ENCODE measurements at places on chromosomes 11 and 22.

- DNase-seq = no peak
These were observed 1396.7 kb downstream of the BRD1 start for GRCh38 chr22:48431014-48431413.

DNA sequence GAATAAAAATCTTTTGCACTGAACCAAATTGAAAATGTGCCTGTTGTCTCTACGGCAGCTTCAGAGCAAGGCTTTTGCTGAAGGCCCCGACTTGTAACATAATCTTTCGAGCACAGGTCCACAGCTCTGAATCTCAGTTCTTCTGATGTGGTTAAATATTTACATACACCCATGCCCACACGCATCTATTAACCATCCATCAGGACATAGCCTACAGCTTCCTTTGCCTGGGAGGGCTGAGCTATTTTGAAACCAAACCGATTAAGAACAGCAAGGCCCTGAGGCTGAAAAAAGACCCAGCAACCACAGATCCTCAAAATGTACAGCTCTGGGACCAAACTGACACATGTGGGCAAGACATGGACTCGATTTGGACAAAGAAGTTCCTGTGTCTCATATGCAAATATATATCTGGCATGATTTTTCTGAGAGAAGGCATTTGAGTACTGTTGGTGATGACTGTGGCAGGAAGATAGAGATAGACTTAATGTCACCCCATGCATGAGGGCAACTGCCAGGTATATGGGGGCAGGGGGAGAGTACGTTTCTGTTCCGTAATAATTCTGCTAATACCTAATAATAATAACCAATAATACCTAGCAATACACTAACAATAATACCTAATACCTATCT, 322.7 kb upstream of the PLET1 start:
- DNase-seq = no peak

DNA sequence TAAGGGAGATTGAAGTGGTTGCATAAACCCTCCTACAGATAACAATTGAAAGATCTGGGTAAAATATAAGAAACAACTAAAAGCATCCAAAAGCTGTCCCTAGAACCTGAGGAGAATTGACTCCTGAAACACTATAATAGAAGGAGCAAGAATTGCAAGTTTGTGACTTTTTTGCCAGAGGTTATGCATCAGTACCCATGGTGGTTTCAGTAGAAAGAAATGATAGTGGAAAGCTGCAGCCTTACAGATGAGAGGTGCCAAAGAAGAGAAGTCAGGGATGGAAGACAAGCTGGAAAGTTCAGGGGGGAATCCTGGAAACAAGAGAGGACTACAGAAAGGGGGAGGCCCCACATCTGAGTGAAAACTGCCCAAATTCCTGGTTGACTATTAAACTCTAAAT, 80.7 kb downstream of the PACS1 start:
- DNase-seq = no peak

- no peak for DNase-seq
These were observed 26.8 kb upstream of the CELSR1 start for GRCh38 chr22:46564084-46564714.

- no peak for DNase-seq
These were observed 8.6 kb downstream of the PLEKHA7 start for GRCh38 chr11:17005646-17006045.

DNA sequence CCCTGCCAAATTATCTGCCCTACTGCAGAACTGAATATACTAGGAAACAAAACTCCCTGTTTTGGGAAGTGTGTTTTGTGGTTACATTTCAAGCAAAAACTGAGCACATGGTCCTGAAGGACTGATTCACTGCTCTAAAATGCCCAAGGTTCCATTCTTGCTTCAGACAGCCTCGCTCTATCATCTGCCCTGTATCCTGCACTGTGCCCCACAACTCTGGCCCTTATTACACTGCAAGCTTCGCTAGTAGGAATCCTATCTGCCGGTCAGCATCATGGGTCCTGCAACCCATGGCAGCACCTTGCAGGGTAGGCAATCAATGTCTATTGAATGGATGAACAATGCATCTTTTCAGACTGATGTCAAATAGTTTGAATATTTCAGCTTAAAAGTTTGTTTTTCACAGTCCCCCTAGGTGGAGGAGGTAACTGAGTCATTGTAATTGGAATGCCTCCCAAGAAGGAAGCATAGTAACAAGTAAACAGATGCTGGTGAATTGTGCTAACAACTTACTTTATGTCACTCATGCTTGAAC, 21.3 kb downstream of the LAYN start:
- no peak for DNase-seq

DNA sequence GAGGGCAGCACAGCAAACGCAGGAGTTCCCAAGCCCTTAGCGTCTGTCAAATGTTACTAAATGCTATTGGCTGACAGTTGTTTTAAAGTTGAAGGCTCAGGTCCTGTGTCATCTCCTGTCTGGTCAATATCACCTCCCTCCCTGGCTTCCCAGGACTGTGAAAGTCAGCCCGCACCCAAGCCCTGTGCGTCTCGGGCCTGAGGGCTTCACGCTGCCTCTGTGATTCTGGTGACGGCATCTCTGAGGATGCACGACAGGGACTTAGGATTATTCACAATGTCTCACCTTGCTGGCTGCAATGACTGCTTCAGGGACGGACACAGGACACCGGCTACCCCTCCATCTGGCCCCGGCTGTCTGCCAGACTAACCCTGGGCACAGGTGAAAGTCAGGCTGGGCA, 415.3 kb downstream of the CTTN start:
- no peak for DNase-seq

- peak; percentile 62 for DNase-seq
These were observed 1.2 kb downstream of the CYTH4 start for GRCh38 chr22:37283393-37283937.

DNA sequence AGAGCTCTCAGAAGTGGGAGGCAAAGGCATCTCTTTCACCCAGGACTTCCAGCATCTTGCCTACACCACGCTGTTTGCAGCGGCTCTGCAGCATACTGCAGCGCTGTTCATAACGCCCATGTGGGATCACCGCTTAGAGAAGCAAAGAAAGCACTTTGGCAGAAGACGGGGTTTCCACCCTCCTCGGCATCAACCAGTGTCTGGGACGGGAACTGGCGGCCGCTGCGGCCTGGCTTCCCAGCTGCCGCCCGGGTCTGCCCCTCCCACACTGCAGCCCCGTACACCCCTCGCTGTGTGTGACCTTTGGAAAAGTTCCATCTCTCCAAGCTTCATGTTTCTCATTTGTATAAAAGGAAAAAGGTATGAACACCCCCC, 545 bp upstream of the TIRAP start:
- DNase-seq = no peak

DNA sequence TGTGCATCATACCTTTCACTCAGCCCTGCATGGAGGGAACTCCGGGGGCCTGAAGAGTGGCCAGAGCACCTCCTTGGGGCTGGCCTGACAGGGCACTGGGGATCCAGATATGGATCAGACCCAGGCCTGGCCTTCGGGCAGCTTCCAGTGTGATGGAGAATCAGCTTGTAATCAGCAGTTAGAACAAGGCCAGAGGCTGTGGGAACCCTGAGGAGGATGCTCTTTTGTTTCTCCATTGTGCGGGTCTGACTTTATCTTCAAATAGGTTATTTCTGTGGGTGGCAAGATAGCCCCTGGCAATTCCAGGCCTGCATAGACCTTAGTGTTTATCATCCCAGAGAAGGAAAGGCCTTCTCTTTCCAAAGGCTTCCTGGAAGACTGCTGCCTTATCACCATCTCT, 12.3 kb downstream of the DGAT2 start:
- DNase-seq = no peak

- DNase-seq = no peak
These were observed 25.6 kb downstream of the ARRB1 start for GRCh38 chr11:75325713-75326438.

- DNase-seq = no peak
These were observed 7.4 kb downstream of the TOLLIP start for GRCh38 chr11:1302041-1302460.

Data from CD4-positive, alpha-beta T cell treated with Interleukin-12 subunit alpha and Interleukin-12 subunit beta, for 1 hour (primary cell).